ENCODE measurements at places on chromosomes 7 and 10.

DNA sequence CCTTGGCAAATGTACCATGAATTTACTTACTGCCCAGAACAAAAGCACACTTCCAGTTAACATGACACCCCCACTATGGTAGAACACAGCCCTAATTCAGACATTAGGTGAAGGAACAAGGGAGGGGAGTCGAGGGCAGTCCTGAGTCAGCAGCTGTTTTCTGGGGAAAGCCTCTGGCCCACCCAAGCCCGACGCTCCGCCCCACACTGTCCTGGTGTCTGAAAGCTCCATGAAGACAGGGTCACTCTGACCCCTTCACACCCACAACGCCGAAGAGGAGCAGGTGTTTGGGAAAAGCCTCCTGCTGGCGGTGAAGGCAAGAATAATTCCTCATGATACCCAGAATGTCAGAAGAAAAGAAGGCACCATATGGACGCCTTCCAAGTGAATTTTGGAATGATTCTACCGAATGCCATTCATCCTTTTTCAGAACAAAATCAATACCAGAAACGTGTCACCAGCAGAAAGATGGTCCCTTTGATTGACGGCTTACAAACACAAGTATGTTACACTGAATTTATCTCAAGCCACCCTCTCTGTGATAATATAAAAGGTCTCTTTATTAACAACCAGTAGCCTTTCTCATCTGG, 172.1 kb downstream of the DIP2C start:
- DNase-seq: no peak

- no peak for DNase-seq
These were observed 210.6 kb downstream of the ARL4A start for GRCh38 chr7:12898004-12898403.

DNA sequence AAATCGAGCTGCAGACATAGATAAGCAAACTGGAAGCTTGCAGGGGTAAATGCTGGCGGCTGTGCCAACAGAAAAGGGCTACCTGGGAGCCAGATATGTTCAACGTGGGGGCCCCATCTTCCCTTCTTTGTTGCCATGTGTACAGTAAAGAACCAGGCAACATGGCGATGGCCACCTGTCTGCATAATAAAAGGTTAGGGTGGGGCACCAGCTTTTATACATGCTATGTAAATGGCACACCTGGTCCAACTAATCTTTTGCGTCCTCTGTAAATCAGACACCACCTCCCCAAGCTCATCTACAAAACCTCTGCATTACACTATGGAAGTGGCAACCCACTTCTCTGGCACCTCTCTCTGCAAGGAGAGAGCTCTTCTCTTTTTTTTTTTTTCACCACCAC, 13.9 kb downstream of the BUD31 start:
- DNase-seq: no peak

DNA sequence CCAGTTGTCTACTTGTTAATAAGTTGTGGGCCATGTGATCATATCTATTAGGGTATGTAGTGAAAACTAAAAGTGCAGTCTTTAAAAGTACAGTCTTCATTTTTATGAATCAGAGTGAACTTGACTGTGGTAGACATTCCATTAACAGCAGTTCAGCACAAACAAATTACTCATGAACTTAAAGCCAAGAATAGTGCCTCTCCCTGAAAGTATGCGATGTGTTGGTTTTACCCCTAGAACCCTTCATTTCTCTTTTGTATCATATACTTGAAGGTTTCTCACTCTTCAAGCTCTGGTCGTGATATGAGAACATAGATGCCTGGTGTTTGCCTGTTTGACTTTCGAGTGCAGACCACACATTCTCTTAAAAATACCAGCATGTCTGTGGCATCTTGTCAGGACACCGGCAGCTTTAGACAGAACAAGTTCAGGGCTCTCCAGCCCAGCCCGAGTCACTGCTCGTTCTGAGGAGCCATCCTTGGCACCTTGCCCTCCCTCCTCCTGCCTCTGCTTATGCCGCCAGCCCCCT, 159.3 kb downstream of the LCOR start:
- DNase-seq: no peak

DNA sequence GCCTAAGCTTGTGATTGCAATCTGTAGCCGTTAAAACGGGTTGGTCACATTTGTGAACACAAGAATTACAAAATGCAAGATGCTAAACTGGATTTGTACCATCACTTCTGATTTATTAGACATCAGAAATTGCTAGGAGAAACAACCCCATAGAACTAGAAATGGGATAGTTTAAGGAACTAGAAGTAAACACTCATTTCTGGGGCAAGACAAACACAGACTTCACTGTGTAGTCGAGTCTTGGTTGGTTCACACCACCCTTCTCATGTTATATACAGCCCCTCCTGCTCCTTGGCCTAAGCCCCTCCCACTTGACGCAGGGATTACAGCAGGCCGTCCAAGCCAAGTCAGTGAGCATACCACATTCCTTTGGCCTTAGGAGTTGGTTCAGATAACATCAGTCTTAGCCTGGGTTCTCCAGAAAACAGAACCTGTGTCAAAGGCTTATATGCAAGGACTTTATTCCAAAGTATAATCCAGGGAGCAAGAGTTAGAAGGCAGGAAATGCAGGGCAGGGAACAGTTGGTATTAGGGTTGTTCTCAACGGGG, 2.0 kb upstream of the NRAP start:
- no peak for DNase-seq

- no peak for DNase-seq
These were observed 709.4 kb downstream of the AUTS2 start for GRCh38 chr7:70307544-70308106.

DNA sequence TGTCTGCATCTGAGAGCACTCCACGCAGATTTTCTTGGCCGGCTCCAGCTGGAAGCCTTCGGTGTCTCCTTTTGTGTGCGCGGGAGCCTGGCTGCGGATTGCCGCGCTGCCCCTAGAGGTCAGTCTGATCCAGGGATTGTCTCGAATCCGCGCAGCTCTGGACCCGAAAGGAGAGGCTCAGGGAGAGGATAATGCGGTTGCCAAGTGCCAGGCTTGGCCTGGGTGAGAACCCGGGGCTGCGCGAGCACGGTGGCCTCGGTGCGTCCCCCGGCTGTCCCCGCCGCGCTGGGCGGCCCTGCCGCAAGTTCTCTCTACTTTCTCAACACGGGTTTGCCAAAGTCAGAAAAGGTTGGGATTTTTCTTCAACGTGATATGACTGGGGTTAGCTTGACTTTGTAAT, 140.9 kb downstream of the ADCYAP1R1 start:
- DNase-seq: no peak

DNA sequence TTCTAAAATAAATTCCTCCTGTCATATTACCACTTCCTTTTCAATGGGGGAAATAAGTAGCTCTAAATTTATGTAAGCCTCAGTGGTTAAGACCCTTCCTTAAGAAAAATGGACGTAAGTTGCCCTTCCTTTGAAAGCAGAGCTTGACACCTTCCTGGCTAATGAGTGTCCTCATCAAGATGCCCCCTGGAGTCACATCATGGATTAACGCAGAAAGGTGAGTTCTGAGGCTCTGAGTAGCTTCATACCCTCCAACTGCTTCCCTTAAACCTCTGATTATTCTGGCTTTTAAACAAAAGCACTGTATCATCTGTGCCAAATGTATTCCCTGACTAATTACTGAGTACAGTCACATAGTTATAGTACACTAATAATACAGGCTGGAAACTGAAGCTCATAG, 14.7 kb downstream of the KCTD7 start:
- no peak for DNase-seq

DNA sequence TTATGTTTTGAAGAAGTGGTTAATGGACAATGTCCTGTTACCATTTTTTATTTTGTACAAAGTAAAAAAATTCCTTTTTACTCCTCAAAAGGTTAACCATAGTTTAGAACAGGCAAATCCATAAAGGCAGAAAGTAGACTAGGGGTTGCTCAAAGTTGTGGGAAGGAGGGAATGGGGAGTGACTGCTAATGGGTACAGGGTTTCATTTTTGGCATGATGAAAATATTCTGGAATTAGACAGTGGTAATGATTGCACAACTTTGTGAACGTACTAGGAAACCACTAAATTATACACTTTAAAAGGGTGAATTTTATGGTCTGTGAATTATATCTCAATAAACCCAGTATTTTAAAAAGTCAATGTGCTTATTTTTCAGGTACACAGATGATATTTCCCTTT, 35.4 kb upstream of the CDK14 start:
- DNase-seq: no peak

DNA sequence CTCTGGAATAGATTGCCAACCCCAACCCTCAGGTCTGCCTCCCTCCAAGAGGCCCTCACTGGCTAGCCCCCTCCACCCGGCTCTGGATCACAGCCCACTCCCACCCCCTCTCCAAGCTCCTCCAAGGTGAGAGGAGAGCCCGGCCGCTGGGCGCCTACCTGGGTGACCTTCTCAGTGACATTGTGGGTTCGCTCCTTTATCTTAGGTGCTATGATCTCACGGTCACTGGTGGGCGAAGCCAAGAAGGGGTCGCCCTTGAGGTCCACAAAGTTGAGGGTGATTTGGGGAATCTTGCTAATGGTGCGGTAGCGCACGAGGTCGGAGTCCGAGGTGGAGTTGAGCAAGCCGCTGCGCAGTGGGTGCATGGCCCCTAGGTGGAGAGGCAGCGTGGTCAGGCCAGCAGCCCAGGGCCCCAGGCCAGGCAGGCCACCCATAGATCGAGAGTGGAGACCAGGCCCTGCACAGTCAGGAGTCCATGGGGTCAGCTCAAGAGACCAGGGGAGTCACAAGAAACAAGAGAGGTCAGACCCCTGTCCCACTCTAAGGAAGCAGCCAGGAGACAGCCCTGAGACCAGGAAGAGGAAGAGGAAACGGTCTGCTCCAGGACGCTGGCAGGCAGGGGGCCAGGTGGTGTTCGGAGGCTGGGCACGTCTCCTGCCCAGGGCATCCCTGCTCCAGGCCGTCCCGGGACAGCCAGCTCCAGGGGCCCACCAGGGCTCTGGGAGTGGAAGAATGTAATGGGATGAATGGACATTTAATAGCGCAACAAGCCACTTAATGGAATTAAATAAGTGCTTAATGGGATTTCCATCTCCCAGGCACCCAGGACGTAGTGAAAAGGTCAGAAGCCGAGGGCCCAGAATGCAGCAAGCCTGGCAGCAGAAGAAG, 20.7 kb downstream of the KCNH2 start:
- DNase-seq: no peak

- DNase-seq: no peak
These were observed 94.2 kb upstream of the IGFBP3 start for GRCh38 chr7:46015107-46015868.

DNA sequence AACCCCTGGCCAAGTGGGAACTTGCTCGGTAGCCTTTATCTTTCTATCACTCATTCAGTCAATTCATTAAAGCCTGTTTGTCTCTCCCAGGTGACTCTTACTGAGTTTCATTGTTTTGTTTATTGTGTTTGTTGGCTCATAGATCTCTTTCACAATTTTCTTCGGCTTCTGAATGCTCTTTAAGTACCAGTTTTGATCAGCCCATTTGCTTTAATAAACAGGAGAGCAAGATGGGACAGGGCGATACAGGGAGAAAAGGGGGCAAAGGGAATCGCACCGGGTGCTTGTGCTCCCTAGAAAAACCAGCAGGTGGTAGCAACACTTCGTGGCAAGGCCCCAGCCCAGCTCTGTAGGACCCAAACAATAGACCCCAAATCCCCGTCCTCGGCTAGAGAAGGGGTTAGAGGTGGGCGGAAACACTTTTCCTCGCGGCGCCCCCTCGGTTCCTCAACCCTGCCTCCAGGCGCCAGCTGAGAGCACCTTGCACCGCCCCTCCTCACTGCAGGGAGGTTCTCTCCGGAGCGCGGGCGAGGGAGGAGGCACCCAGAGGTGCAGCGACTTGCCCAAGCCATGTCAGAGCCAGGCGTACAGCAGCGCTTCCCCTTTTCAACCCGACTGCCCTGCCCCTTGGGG, 1.0 kb upstream of the EPHB6 start:
- peak; percentile 39 for DNase-seq

- no peak for DNase-seq
These were observed 434.3 kb upstream of the SEMA3D start for GRCh38 chr7:85620936-85621685.

DNA sequence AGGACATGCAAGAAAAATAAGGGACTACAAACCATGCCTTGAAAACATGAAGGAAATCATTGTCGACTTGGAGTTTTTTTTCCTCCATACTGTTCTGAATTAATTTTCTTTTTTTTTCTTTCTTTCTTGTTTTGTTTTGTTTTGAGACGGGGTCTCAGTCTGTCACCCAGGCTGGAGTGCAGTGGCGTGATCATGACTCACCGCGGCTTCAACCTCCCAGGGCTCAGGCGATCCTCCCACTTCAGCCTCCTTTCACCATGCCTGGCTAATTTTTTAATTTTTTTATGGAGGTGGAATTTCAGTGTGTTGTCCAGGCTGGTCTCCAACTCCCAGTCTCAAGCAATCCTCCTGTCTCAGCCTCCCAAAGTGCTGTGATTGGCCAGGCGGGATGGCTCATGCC, 11.6 kb downstream of the UCMA start:
- no peak for DNase-seq

GRCh38 chr7:128997181-128997580, 57.7 kb downstream of the TNPO3 start:
- DNase-seq: no peak

- DNase-seq: no peak
These were observed 259.1 kb upstream of the MINDY3 start for GRCh38 chr10:16119445-16119844.

- DNase-seq: peak; percentile 50
These were observed at the start of gene LRGUK for GRCh38 chr7:134126966-134127848. Gene LRGUK, plus strand, starts transcription at chr7:134127340. Its CDS starts 28 bp downstream, at chr7:134127368.

DNA sequence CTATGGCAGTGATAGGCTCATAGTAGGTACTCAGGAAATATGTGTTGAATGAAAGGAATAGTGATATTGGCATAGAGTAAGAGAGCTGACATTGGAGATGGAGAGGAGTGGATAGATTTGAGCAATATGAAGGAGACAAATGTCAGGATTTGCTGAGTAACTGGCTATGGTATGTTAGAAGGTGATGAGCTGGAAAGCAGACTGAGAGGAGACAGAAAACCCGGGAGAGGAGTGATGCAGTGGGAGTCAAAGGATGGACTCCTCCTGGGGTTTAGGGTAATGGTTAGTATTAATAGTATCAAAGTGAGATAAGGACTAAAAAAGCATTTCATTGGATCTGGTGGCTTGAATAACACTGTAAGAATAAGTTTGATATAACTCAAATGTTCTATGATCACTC, 64.8 kb downstream of the CD36 start:
- DNase-seq: no peak

DNA sequence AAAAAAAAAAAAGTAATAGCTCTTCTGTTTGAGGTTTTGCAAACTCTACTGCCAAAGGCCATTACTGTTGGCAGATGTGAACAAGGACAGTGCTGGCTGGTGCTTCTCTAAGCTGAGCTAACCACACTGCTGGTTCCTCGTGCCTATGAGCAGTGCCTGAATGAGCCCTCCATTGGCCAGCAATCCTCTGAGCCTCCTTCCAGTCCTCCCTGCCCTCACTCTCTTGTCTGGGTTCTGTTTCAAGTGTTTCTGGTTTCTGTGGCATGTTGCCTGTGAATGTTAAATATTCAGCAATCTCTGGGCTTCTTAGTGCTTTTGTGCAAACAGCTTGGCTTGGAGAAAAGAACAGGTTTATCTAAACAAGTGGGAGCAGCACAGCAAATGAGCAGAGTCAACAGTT, 161.3 kb upstream of the AUTS2 start:
- no peak for DNase-seq

DNA sequence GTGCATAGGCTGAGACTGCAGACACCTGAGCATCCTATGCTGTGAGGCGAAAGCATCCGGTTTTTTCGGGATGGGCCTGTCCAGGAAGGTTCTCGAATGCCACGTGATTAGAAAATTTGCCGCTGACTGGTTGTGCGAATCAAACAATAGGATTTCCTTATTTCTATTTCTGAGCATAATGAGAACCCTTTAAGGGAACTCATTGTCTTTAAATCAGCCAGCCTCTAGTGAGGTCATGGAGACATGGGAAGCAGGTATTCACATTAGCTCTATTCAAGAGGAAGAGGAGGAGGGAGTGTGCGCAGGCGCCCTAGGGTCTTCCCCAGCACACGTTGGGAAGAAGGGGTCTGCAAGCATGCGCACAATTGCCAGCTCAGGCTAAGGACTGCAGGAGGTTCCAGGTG, 5.6 kb downstream of the GIMAP1 start:
- no peak for DNase-seq
